ENCODE measurements at places on chromosomes 2 and 18.

GRCh38 chr2:122112216-122113005 is 357.0 kb downstream of the TSN start:
- DNase-seq: no peak

- no peak for DNase-seq
Measured at GRCh38 chr2:14418115-14418514, 214.4 kb upstream of the LRATD1 start.

- DNase-seq: no peak
Measured at GRCh38 chr2:120018549-120018948, 5.7 kb downstream of the EPB41L5 start.

- no peak for DNase-seq
Measured at GRCh38 chr2:144443837-144444817, 75.8 kb downstream of the ZEB2 start.

DNA sequence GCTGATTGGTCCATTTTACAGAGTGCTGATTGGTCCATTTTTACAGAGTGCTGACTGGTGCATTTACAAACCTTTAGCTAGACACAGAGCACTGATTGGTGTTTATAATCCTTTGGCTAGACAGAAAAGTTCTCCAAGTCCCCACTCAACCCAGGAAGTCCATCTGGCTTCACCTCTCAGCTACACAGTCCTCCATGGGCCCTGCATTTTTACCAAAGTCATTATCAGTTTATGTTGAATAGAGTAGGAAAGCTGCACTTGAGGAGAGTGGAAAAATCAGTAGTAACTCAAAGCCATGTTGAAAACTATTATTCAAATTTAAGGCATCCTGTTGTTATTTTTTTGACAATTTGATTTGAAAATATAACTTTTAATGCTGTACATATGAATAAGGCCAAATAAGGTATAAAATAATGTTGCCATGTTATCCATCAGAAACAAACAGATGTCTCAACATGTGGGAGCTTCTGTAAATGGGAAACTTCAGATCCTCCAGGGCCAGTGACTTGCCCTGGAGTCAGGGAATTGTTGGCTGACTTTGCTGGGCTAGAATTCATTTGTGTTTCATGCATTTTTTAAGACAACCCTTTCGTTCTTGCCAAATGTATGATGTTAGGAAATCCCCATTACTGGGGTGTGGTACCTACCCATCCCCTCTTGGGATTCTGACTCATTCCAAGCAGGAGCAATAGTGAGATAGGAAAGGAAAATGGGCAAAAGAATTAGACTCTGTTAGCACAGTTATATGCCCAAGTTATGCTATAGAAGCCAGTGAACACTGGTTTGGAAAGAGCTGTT is 37.8 kb upstream of the CCDC195 start:
- no peak for DNase-seq

DNA sequence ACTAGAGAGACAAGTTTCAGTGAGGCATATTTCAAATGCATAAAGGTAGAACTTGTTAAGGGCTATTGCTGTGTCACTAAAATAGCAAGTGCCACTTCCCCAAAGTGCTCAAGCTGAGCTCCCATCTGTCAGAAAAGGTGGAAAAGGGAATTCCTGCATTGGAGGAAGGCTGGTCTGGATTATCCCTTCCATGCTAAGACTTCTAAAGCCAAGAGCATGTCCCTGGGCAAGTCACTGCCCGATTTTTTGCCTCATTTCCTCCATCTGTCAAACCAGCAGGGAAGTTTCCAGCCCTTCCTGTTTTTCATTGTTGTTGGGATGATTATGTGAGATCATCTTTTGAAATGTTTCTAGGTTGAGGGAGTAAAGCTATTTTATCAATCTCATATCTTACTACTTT is 175.5 kb downstream of the SETBP1 start:
- DNase-seq: no peak

- no peak for DNase-seq
Measured at GRCh38 chr2:176114930-176115625, 1.5 kb upstream of the HOXD10 start.

GRCh38 chr18:41461114-41461513 is 493.9 kb upstream of the PIK3C3 start:
- no peak for DNase-seq

DNA sequence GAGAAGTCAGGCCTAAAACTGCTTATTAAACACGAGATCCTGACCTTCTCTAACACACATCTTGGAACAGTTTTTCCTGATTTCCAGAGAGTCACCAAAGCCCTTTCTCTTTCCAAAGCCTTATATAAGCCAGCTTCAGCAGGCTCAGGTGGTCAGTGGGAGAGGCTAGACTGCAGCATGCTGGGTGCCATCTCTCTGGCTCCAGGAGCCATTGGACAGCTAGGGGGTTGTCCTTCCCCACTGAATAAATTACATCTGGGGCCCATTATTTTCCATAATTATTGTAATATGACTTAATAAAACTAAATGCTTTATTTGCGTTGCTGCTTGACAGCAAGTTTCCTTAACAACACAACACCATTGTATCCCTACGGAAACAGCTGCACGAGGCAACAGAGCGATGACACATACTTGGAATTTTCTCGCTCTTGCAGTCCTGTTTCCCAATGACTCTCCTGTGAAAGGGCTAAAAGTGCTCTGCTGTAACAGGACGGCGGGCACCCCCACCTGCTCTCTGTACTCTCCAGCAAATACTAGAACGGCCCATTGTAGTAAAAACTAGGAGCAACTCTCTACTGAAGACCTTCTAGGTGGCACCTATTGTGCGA is 160.6 kb downstream of the RNF144A start:
- no peak for DNase-seq

- no peak for DNase-seq
Measured at GRCh38 chr18:77671456-77672167, 422.0 kb downstream of the GALR1 start.

DNA sequence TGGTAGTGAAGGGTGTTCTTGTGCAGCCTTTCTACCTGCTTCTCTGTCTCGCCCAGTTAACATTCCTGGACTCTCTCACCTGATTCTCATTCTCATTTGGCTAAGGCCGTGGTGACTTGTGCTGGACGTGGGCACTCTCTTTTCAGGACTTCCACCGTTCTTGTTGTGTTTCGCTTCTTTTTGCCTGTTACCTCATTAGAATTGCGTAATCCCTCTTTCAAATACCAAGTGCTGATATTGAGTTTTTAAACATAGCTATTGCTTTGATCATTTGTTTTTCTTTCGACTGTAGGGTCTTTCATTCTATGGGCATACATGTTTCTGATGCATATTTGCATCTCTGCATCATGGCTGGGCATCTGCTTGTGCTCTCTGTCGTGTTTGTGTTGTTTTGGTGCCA is 287.0 kb downstream of the ALPK2 start:
- DNase-seq: no peak

DNA sequence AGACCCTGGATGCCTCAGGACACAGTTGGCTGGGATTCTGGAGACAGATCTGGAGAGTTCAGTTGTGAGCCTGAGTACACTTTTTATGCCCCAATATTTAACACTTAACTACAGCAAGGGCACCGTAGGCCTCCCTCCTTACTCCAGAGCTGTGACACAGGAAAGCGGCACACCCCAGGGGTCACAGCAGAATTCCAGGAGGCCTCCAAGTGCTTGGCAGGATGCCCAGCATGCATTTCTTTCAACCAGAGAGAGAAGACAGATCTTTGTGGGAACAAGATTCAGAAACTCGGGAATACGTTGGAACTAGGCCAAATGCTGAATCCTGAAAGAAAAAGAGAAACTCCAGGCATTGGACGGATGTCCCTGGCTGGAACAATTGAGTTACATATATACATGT is 199.2 kb upstream of the NT5C1B start:
- DNase-seq: no peak

- no peak for DNase-seq
Measured at GRCh38 chr2:74374509-74375205, 5.5 kb downstream of the DCTN1 start.

DNA sequence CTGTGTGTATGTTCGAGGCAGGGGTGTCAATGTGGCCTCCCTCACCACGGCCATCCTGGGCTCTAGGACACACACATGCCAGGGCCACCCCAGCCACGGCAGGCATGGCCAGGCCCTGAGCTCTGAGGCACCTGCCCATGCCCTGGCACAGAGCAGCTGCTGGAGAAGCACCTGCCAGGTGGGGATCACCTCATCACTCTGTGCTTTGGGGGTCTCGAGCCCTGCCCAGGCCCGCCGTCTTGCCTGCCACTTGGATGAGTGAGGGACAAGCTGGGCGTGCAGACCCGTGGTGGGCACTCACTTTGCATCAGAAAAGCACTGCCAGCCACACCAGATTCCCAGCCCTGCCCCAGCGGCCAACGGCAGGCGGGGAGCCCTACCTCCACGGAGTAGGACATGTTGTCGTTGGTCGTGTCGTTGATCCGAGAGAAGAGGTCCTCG is 33.1 kb downstream of the KIF1A start:
- peak; percentile 12 for DNase-seq

DNA sequence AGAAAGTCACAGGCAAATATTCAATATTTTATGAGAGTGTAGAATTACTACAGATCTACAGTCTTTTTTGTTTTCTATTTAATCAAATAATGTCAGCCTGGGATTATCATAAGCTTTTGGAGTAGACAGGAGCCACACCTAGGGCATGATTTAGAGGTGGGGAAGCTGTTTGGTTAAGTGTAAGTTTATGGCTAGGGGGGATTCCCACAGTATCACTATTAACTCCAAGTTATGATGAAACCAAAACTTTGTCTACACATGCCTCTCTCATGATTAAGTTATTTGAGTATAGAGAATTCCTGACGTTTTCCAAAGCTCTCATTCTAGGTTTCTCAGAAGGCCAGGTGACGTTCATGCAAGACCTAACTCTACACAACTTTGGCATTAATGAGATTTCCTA is 2.1 kb downstream of the SERPINB10 start:
- DNase-seq: no peak

DNA sequence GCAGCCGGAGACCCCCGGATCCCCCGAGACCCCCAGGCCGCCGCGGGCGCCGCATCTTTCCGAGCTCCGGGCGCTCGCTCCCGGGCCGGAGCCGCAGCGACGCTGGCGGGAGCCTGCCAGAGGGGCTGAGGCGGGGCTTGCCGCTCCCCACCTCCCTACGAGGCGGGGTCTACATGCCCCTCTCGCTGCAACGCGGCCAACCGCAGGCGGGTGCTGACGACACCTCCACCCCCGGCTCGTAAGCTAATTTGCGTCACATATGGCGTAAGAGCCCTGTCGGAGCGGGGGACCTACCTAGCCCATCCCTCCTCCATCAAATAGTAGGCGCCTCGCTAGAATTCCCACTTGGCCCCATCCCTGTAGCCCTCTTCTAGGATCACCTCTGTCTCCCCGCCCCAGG is at the start of gene PTPRN:
PTPRN (minus strand) TSS at position 124 of the 400 bp plus-strand sequence; CDS start at position 55, 69 bp downstream.
- no peak for DNase-seq

DNA sequence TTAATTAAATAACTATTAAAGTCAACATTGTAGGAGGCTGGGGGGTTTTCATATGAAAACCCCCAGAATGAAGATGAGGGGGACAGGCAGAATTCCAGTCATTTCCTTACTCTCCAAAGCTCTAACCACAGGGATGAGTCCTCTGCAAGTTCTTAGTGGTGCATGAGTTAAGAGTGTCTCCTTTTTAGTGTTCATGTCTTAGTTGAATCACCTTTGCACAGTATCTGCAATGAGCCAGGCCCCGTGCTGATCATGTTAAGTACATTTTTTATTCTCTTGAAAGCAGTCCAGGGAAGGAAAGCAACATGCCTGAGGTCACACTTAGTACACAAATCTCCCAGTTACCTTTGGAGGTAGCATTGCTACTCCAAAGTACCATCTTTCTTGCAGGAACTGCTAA is 25.7 kb upstream of the MSGN1 start:
- no peak for DNase-seq

- no peak for DNase-seq
Measured at GRCh38 chr2:187050409-187050998, 201.5 kb upstream of the ZSWIM2 start.

DNA sequence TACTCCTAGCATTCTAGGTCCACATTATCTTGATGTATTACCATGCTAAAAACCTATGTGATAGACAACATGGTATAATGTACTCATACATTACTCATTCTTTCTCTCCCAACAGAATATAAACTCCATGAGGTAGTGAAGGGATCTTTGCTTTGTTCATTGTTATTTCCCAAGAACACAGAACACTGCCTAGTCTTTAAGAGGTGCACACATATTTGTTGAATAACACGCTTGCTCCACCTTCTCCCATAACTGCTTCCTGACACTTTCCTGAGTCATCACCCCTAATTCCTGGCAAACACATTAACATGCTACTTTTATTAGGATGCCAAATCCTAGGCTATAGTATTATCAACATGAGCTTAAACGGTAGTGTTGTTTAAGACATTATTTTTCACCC is 41.3 kb downstream of the REV1 start:
- no peak for DNase-seq

- DNase-seq: no peak
Measured at GRCh38 chr2:134582547-134582899, 136.3 kb downstream of the TMEM163 start.

- DNase-seq: no peak
Measured at GRCh38 chr2:226691255-226691654, 108.4 kb downstream of the IRS1 start.

GRCh38 chr2:73892631-73893329 is at the start of gene ACTG2:
ACTG2 (plus strand) TSS chr2:73893008; CDS start chr2:73901312, 8,304 bp downstream.
- DNase-seq: no peak

DNA sequence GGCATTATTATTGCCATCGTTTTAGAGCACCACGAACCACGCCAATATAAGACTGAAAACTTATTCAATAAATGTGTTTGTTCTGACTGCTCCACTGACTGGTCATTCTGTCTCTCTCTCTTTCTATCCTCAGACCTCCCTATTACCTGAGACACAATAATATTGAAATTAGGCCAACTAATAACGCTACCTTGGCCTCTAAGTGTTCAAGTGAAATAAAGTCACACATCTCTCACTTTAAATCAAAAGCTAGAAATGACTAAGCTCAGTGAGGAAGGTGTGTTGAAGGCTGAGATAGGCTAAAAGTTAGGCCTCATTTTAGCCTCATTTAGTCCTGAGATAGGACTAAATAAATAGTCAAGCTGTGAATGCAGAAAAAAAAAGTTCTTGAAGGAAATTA is 38.8 kb downstream of the G6PC2 start:
- no peak for DNase-seq

- no peak for DNase-seq
Measured at GRCh38 chr2:43450617-43451016, 145.2 kb downstream of the THADA start.

GRCh38 chr2:160345071-160345764 is 145.1 kb upstream of the ITGB6 start:
- DNase-seq: no peak

GRCh38 chr2:54073796-54074195 is 41.6 kb upstream of the ACYP2 start:
- DNase-seq: no peak

Data from CD4-positive, alpha-beta T cell treated with Interleukin-15 for 1 hour (primary cell).